ENCODE measurements at places on chromosomes 4 and X.

DNA sequence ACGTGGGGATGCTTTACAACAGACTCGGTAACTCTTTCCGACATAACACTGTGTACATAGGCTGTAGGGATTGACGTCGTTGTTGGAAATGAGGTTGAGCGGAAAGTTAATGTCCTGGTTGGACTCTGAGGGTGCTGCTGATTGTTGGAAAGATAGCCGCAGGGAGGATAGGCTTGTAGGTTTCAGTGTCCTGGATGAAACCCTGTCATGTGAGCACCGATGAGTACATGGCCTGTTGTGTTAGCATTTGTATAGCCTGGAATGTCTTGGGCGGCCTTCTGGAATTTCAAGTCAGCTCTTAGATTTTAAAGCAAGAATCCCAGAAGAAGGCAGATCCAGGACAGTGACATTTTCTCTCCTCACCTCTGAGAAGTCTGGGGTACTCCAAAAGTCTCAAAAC lies 63.3 kb downstream of the TBC1D14 start:
- DNase-seq: peak; percentile 70

DNA sequence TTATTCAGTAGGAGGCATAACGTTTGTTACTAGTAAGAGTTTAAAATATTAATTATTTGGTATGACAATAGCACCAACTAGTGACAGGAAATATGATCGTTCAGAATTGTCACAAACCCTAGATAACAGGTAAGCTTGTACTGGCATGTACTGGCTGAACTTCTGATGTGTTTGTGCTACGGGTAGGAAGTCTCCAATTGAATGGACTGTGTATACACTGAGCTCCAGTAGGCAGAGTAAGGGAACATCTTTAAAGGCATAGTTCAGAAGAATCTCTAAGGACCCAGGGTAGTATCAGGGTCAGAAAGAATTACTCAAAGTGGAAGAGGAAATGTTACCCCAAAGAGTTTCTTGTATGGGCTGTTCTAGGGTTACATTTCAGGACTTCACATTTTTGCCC lies 230.4 kb downstream of the EDA2R start:
- DNase-seq: no peak

DNA sequence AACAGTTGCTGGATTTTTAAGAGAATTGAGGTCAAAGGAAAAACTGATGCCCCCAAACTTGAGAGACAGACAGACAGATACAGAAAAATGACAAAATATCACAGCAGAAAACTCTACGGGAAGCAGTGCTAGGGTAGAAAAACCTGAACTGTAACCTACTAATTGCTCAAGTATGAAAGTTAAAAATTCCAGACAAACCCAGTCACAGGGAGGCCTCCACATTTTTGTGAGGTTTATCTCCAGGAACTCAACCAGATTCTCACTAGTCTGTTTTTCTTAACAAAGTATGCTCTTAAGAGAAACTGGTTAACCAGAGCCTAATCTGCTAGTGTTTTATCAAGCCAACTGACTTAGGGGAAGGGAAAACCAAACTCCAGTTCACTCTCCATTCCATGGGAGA lies 19.9 kb upstream of the PPP3CA start:
- DNase-seq: no peak

GRCh38 chr4:31094474-31094873 lies 374.3 kb downstream of the PCDH7 start:
- DNase-seq: no peak

DNA sequence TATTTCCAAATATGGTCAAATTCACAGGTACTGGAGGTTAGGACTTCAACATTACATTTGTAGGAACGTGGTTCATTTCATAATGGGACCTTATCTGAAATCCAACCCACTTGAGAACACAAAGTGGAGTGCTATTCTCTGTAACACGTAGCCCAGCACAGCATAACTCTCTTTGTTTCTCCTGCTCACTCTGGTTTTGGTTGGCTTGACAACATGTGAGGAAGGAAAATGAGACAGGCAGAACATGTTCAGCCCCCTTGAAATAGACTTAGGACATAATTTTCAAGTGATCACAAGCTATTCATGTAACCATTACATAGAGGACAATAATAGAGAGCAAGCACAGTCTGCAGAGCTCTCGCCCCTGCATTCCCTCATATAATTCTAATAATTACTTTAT lies 115.1 kb upstream of the SMIM10 start:
- DNase-seq: no peak

- no peak for DNase-seq
Measured at GRCh38 chr4:47391256-47391655, 72.2 kb downstream of the COMMD8 start.

DNA sequence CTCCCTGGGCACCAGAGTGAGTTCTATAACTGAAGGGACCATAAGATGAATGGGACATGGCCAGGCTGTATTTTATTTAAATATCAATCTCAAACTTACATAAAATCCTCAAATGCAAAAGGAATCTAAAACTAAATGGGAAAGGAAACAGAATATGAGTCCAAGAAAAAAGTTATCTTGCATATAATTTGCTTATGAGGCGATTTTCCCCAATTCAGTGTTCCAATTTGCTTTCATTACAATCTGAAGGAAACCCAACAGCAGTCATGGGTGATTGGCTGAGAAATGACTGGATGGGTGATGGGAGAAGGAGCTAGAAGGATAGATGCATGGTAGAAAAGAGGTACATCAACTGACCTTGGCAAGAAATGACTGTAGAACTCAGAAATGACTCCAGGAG lies 511.3 kb upstream of the TENM3 start:
- DNase-seq: no peak

- DNase-seq: no peak
Measured at GRCh38 chr4:84948056-84948455, 18.4 kb downstream of the WDFY3 start.

- no peak for DNase-seq
Measured at GRCh38 chr4:6957148-6957520, 47.5 kb downstream of the TBC1D14 start.

- no peak for DNase-seq
Measured at GRCh38 chrX:118655561-118656246, 71.7 kb upstream of the IL13RA1 start.

DNA sequence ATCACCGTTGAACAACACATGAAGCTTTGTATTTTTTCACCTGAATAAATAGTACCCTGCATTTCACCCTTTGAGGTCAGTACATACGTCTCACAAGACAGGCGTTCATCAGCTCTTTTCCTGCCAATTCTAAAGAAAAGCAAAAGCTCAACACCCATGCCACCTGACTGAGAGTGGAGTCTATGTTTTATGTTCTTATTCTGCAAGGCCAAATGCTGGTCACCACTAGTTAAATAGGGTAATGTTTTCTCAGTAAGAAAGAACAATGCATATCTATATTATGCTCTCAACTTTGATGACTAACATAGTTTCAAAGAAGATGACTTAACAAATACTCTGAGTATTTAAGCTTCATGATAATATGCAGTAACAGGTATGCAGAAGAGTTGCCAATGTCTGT lies 336.3 kb upstream of the BMP3 start:
- no peak for DNase-seq

GRCh38 chrX:47610511-47610910 lies 9.1 kb downstream of the SYN1 start:
- no peak for DNase-seq

GRCh38 chr4:157423526-157424020 lies 203.0 kb downstream of the GRIA2 start:
- no peak for DNase-seq

DNA sequence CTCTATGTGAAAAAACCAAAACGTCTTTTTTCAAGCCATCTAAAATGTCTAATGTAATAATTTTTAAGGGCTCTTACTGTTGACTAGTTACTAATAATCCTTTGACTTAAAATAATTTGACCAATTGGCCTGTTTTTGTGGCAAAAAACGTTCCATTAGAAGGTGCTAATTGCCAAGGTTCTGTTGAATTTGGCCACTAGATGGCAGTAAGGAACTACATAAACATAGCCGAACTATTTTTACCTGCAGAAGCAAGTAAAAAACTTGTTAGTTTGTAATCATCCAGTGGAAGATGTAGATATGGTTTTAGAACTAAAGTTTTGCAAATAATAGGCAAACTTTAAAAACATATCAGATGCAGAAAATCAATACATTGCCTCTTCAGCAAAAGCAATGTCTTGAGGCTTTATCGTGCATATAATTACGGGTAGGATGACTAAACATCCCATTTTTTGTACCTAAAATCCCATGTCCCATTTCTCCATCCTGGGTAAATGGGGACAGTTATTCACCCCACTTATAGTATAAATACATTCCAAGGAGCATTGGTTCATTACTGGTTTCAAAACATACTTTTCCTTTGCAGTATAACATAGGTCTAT lies 57.6 kb downstream of the PROM1 start:
- peak; percentile 32 for DNase-seq

DNA sequence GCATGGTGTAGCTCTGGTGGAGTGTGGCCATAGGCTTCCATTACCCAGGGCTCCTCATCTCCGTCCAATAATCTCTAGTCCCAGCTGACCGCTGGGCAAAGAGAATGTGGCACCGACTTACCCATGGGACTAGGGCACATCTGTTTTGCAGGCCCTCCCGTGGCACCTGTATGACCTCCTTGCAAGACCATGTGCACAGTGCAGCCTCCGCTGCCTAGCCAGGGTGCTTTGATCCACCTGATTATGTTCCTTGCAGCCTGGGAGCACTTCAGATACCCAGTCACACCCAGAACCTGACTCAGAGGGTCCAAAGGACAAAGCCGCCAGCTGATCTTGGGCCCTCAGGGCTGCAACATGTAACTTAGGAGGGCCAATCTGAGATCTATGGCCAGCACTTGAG lies 84.8 kb downstream of the PCDH10 start:
- no peak for DNase-seq

- no peak for DNase-seq
Measured at GRCh38 chr4:80340036-80340435, 4.5 kb downstream of the CFAP299 start.

DNA sequence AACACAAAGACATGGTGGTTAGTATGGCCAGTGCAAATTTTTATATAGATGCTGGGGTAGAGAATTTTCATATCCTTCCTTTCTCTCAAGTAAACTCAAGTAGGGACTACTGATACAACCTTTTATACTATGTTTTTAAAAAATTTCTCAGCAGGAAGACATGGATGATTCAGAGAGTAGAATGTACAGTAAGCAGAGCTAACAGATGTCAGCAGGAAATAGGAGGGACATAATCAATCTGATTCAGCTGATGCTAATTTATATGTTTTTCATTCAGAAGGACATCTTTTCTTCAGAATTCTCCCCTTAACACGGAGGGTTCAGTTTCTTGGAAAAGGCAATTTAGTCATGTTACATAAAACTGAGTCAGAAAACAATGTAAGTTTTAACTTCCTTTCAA lies 95.4 kb downstream of the GRIA2 start:
- DNase-seq: no peak

DNA sequence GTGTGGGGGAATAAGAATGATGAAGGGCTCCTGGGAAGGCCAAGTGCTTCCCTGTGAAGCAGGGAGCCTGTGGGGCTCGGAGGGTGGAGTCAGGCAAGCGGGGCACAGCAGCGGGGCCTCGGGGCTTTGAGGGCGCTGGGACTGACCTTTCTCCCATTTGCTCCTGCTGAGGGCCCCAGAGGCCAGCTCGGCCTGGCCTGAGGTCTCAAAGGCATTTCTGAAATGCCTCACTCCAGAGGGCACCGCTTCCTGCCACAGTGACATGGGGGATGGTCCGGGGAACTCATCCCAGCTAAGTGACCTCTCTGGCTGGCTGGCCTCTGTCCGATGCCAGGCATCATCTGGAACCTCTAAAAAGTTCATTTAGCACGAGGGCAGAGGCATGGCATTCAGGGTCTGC lies 98.8 kb upstream of the STX18 start:
- no peak for DNase-seq

- peak; percentile 24 for DNase-seq
Measured at GRCh38 chrX:107659768-107660167, 31.5 kb downstream of the PRPS1 start.

DNA sequence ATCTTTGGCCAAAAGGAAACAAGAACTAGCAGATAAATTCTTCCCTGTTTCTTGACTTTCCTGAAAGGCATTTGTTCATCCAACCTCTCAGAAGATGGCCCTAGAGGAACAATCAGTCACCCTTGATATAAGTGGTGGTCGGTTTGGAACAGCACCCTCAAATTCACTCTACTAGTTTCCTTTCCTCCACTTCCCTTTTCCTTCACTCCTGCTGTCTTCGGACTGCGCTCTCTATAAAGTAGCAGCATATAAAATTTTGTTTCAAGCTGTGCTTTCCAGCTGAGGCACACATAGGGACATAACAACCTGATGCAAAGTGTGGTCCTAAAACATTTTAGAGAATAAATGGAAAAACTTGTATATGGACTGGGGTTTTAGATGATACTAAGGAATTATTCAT lies 29.0 kb upstream of the MOB1B start:
- DNase-seq: no peak

DNA sequence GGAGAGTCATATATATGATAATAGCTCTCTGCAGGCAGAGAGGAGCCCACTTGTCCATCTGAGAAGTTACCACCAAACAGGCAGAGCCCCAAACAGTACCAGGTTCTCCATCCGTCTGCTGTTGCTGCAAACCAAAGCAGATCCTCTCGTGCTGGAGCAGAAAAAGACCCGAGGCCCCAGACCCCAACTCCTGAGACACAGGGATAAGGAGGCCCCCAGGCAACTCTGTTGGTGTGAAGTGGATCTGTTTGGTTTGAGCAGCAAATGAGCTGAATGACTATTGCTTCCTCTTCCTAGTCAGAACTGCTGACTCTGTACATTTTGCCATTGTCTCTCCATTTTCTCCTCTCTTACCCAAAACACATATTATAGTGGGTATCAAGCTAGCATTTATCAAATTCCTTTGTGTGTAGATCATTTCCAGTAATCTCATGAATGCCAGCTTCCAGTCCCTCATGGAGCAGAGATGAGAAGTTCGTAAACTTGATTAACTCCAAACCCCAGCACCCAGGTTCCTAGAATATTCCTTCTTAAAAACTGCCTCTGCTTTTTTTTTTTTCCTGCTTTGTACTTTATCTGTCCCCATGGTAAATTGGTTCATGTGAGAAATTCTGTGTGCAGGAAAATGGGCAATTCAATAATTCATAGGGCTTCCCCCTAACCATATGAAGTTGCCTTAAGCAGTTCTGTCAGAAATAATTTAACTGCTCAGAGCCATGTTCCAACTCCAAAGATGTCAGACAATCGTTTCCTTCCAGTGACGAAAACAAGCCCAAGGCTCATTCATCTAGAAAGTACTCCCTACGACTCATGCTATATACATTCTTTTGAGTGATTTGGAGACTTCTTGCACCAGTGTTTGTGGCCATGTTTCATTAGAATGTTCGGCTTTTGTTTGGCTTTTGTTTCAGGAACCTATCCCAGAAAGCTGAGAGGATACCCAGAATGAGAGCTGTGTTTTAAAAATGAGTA lies 98.6 kb upstream of the ATXN3L start:
- DNase-seq: no peak

DNA sequence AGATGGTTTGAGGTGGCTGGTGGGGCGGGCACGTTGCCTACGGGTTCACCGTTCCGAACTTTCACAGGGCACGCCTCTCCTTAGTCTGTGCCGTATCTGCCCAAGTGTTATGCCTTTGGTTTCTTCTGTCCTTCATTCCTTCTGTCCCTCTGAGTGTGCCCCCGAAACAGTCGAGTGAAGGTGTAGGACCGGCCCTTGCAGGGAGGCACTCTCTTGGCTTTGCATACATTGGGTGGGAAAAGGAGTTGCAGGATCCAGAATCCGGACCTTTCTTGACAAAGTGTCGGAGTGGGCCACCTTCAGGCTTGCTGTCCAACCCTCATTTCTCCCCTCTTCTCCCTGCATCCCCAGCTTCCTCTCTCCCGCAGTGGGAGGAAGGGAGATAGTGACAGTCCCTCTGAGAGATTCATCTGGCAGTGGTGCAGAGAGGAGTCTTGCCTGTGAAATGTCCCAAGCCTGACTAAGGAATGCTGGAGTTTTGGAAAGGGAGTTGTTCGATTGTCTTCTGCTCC lies 569 bp downstream of the ARFIP1 start:
- DNase-seq: peak; percentile 3

GRCh38 chr4:10599574-10599973 lies 85.0 kb downstream of the CLNK start:
- DNase-seq: no peak
